ENCODE measurements at places on chromosomes 3 and 15. TPM values are rescaled to one million over a fixed set of nuclear protein-coding genes. Genes with fewer than 3 reads are reported as not detected.

ZNF662 gene
- total RNA-seq: 0.19 TPM

FGD5 gene
- 8.4 TPM for total RNA-seq

SCG5 gene
- total RNA-seq: not detected

CFAP91 gene
- 0.36 TPM for total RNA-seq

RARRES1 gene
- total RNA-seq: 2.7 TPM

ENTPD3 gene
- 0.12 TPM for total RNA-seq

ITIH3 gene
- total RNA-seq: 0.71 TPM

TBC1D5 gene
- total RNA-seq: 29.1 TPM

LMAN1L gene
- total RNA-seq: not detected

NR2C2 gene
- 26.0 TPM for total RNA-seq

STARD9 gene
- 3.5 TPM for total RNA-seq

GATM gene
- total RNA-seq: 92.1 TPM

MOBP gene
- not detected for total RNA-seq

ACKR2 gene
- not detected for total RNA-seq

KBTBD13 gene
- 1.4 TPM for total RNA-seq

TMEM207 gene
- total RNA-seq: not detected

ERICH6 gene
- not detected for total RNA-seq

RBM6 gene
- total RNA-seq: 27.2 TPM

UROC1 gene
- total RNA-seq: not detected

ACAN gene
- not detected for total RNA-seq

TUSC7 gene
- not detected for total RNA-seq

PCLAF gene
- not detected for total RNA-seq

ARPP19 gene
- 236 TPM for total RNA-seq

MKRN3 gene
- total RNA-seq: 2.2 TPM

XRN1 gene
- total RNA-seq: 52.2 TPM

IQCF5 gene
- not detected for total RNA-seq

PPARG gene
- total RNA-seq: 10.6 TPM

SNRPA1 gene
- 19.6 TPM for total RNA-seq

SLC12A1 gene
- total RNA-seq: not detected

SCAANT1 gene
- total RNA-seq: not detected

P3H2 gene
- total RNA-seq: 0.91 TPM

MUSTN1 gene
- total RNA-seq: 385 TPM

ATP13A5 gene
- not detected for total RNA-seq

SH3GL3 gene
- not detected for total RNA-seq

SPTBN5 gene
- 0.04 TPM for total RNA-seq

CHRM5 gene
- not detected for total RNA-seq

SEC22C gene
- 35.5 TPM for total RNA-seq

ZNF774 gene
- total RNA-seq: 2.8 TPM

PTX3 gene
- total RNA-seq: 9.1 TPM

IL17RB gene
- total RNA-seq: 0.55 TPM

GRAMD2A gene
- not detected for total RNA-seq

GOLGA8M gene
- 0.61 TPM for total RNA-seq

CD80 gene
- 0.13 TPM for total RNA-seq

IL17RE gene
- not detected for total RNA-seq

All from gastrocnemius medialis (tissue), 4 donors.